Mesothelial cell of epicardium (in vitro differentiated cells): ENCODE measurements at places on chromosomes 6 and 20.

- DNase-seq, result no peak
These were observed 27.0 kb upstream of the ETV7 start for GRCh38 chr6:36414481-36414880.

DNA sequence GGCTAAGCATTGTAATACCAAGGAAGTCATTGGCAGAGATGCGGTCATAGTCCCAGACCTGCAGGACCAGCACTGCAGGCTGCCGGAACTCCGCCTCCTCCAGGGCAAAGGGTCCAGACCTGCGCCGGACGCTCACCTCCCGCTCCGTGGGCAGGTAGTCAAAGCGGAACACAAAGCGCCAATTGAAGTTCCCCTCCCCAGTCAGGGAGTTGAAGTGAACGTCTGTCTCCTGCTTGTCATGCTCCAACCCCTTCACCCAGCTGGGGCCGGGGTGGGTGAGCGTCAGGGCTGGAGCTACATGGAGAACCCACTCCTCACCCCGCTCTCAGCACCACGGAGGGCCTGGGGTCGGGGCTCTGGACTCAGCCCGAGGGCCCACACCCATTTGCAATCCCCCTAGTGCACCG lies 18.2 kb downstream of the ERGIC3 start:
- no peak for DNase-seq

GRCh38 chr6:26363882-26364701 lies 906 bp upstream of the BTN3A2 start:
- no peak for DNase-seq

DNA sequence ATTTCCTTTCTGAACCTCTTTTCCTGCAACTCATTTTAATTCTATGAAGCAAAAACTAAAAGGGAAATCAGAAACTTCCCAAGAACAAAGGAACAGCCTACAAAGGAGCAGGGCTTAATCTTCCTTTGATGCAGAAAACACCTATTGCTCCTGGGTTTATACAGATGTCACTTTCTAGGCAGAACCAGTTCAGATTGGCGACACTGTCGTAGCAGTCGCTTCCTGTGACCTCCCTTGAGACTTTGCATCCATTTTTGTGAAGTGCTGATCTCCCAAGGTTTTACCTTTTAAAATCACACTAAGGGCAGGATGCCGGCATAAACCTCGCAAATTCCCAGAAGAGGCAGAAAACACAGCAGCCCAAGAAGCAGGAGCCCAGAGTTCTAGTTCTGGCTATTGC lies 40.1 kb downstream of the JAG1 start:
- DNase-seq, result no peak

DNA sequence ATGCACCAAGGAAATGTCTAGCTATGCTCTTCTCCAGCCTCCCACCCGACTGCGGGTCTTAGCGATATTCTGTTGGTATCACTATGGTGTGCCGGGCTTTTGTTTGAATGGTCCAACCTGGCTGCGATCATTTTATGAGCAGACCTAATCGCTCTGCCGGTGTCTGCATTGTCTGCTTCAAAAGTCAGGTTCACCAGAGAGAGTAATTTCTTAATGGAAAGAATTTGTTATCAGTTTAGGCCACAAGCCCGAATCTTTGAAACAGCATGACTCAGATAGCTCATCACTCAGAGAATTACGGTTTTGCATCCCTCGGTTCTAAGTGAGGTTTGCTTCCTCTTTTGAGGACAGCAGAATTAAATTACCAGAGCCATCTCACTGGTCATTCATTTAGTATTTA lies 521.0 kb upstream of the ARID1B start:
- no peak for DNase-seq

DNA sequence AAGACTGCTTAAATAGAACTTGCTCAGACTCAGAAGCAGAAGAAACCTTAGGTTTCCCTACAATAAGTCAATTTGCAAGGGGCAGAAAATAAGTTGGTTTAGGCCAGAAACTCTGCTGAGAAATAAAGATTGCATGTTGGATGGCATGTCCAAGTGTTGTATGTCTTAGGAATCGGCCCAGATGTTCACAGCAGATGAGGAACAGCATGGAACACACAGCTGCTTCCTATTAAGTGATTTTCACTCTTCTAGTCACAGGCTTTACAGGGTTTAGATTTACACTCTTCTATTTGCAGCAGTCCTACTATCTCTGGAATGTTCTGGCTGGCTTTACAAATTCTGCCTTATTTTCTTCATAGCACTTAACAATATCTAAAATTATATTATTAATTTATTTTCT lies 3.2 kb downstream of the ZKSCAN4 start:
- no peak for DNase-seq
